Activated T-cell treated with anti-CD3 and anti-CD28 coated beads, Interleukin-2, amount 50 U/mL, for 4 hours (primary cell): ENCODE measurements at places on chromosomes 2 and 18. TPM values are rescaled to one million over a fixed set of nuclear protein-coding genes. Genes with fewer than 3 reads are reported as not detected.

CAPN10 gene
- 41.1 TPM for total RNA-seq

REG3A gene
- not detected for total RNA-seq

RBKS gene
- total RNA-seq = 1.2 TPM

FAHD2B gene
- total RNA-seq = 8.5 TPM

C2orf80 gene
- not detected for total RNA-seq

CAPN14 gene
- total RNA-seq = 0.10 TPM

FRZB gene
- total RNA-seq = not detected

MFF gene
- total RNA-seq = 58.4 TPM

FMNL2 gene
- total RNA-seq = 3.2 TPM

IL36RN gene
- total RNA-seq = 1.6 TPM

NGEF gene
- total RNA-seq = 0.94 TPM

INPP5D gene
- total RNA-seq = 35.5 TPM

RNF144A gene
- 13.7 TPM for total RNA-seq

CYS1 gene
- not detected for total RNA-seq

POMC gene
- 5.2 TPM for total RNA-seq

ITGB1BP1 gene
- total RNA-seq = 90.2 TPM

PLEK gene
- 7.8 TPM for total RNA-seq

PAX3 gene
- not detected for total RNA-seq

MOCOS gene
- total RNA-seq = 0.34 TPM

NFU1 gene
- 25.4 TPM for total RNA-seq

CGREF1 gene
- 2.6 TPM for total RNA-seq

RPRM gene
- not detected for total RNA-seq

DLX2 gene
- not detected for total RNA-seq

POTEI gene
- not detected for total RNA-seq

G6PC2 gene
- total RNA-seq = not detected

LONRF2 gene
- total RNA-seq = 0.25 TPM

ALPG gene
- total RNA-seq = not detected

CD8A gene
- total RNA-seq = 36.9 TPM

STAT1 gene
- total RNA-seq = 222 TPM

EVA1A gene
- total RNA-seq = 0.13 TPM

TEKT4 gene
- total RNA-seq = not detected

MOB4 gene
- total RNA-seq = 23.8 TPM

SP140L gene
- 28.7 TPM for total RNA-seq

C18orf63 gene
- not detected for total RNA-seq

ANKRD29 gene
- total RNA-seq = not detected

GBX2 gene
- not detected for total RNA-seq

GKN2 gene
- total RNA-seq = not detected

NAPG gene
- 28.8 TPM for total RNA-seq

B3GNT7 gene
- 0.40 TPM for total RNA-seq

LCT gene
- total RNA-seq = 0.05 TPM

PCARE gene
- not detected for total RNA-seq

SLC23A3 gene
- 0.89 TPM for total RNA-seq

SERPINB4 gene
- total RNA-seq = not detected

LINC00305 gene
- not detected for total RNA-seq

LYG2 gene
- total RNA-seq = not detected

ATOH8 gene
- total RNA-seq = not detected

CCDC178 gene
- not detected for total RNA-seq

PGAP1 gene
- 5.7 TPM for total RNA-seq

SERPINB12 gene
- total RNA-seq = not detected

CHRNG gene
- total RNA-seq = not detected

LGALSL gene
- 2.3 TPM for total RNA-seq

PPM1G gene
- 177 TPM for total RNA-seq

OR6B2 gene
- total RNA-seq = not detected

RNF125 gene
- 16.8 TPM for total RNA-seq
